Right ventricle myocardium superior (tissue), 1 donor: ENCODE measurements at places on chromosomes 7 and 10. TPM values are rescaled to one million over a fixed set of nuclear protein-coding genes. Genes with fewer than 3 reads are reported as not detected.
A peak's percentile ranks its signal among the peaks of the same experiment; 100 is the strongest.

LRIT1 gene
- total RNA-seq, result 0.13 TPM

OPALIN gene
- not detected for total RNA-seq

- DNase-seq, result peak; percentile 47
Measured at GRCh38 chr7:50450590-50451032, 461 bp upstream of the FIGNL1 start.

GRCh38 chr7:45886931-45887667, 1.2 kb upstream of the IGFBP1 start:
- DNase-seq, result no peak

DNA sequence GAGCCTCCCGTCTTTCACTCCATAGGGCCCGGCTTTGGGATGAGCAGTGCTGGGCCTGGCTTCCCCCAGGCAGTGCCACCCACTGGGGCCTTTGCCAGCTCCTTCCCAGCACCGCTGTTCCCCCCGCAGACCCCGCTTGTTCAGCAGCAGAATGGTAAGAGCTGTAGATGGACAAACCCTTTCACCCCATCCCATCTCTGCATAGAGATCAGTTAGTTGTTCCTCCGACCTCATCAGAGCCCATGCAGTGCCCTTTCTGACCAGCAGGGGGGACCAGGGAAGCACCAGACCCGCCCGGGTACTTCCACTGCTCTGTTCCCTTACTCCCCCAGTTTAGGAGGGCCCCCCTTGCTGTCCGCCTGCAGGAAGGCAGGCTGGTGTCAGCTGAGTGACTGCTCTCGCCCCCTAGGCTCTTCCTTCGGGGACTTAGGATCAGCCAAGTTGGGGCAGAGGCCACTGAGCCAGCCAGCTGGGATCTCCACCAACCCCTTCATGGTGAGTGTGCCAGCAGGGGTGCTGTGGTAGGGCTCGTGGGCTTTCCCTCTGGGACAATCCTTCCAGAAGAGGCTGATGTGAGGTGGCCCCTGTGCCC, 9.8 kb downstream of the SAP25 start:
- DNase-seq, result peak; percentile 90
